ENCODE measurements at places on chromosomes 5 and 9.

DNA sequence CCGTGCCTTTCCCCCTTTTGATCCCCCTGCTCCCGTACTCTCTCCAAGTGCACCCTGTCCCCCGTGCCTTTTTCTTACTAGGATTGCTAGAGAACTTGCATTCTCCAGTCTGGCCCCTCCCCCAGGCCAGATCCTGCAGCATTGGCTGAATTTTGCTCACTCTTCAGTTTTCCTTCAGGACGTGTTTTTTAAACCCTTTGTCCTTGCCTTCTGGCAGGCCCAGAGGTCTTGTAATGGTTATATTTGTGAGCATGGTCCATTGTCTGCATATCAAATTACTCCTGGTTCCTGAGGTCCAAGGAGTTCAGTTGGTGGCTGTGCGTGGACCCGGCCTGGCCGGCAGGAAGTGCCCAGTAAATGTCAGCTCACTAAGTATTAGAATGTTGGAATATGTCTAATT, 606 bp downstream of the TBC1D13 start:
- DNase-seq = no peak

DNA sequence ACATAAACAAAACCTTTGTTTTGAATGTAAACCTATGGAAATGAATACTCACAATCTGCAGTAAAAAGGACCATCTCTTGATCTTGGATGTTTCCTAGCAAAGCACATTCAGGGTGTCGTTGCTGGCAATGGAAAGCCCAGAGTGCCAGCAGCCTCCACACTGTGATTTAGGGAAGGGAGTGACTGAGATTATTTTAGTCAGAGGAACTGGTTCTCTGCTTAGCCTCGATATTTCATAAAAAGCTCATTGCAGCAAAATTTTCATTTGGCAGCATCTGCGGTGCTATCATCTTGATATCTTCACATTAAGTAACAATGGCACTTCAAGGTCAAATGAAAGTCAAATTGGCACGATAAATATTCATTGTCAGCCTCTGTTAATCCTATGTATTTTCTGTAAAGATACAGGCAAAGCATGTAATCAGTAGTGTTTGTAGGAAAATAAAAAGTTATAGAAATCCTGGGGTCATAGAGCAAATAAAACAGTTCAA, 116.0 kb downstream of the MACIR start:
- DNase-seq = no peak

GRCh38 chr5:176529116-176529740, 8.0 kb downstream of the RNF44 start:
- no peak for DNase-seq

- no peak for DNase-seq
Measured at GRCh38 chr9:119839888-119840287, 470.7 kb upstream of the BRINP1 start.

GRCh38 chr5:121962347-121962670, 534 bp downstream of the SRFBP1 start:
- no peak for DNase-seq

GRCh38 chr9:35871545-35871944, 1.3 kb upstream of the OR13J1 start:
- DNase-seq = no peak

DNA sequence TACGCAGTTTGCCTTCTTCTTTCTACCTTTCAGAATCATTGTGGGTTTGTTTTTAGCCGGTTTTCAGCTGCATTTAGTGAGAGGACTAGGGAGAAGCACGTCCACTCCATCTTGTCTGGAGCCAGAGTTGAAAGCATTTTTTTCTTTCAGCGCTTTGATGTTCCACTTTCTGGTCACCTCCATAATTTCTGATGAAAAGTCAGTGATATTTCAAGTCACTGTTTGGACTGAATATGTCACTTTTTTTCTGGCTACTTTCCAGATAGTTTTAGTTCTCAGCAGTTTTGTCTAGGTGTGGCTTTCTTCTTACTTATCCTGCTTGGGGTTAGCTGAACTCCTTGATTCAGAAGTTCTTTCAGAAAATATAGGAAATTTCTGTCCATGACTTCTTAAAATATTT, 123.9 kb upstream of the IER5L start:
- no peak for DNase-seq

DNA sequence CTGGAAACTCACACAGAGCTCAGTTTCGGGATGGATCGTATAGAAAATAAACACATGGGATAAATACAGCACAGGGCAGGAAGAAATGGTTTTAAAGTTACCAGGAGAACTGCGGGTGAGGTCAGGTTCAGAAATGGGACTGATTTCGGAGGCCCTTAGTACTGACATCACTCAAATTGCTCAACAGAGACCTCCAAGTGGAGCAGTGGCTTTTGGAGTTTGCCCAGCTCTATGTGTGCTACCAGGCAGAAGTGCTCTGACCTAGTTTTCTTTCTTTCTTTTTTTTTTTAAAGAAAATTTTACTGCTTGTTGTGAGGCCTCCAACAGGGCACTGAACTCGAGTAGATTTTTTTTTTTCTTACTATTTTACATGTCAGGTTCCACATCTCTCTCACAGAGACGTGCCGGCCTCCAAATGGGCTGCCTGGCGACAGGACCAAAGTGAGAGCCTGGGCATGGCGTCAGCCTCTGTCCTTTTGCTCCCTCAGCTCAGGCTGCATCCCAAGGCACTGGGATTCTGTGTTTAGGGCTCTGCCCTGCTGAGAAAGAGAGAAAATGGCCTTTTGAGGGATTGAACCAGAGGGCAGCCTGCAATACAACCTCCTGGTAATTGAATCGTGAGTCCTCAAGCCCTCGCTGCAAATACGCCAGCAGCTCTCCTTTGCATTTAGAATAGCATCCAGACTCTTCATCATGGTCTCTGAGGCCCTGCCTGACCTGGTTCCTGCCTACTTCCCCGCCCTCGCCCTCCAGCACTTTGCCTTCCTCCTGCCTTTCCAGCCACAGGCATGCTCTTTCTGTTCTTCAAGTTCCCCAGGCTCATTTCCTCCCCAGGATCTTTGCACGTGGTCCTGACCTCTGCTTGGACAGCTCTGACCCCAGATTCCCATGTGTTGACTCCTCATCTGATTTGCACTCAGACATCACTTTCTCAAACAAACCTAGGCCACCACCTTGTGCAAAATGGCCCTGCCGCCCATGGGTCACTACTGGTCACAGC, 173.5 kb downstream of the FGF1 start:
- no peak for DNase-seq

DNA sequence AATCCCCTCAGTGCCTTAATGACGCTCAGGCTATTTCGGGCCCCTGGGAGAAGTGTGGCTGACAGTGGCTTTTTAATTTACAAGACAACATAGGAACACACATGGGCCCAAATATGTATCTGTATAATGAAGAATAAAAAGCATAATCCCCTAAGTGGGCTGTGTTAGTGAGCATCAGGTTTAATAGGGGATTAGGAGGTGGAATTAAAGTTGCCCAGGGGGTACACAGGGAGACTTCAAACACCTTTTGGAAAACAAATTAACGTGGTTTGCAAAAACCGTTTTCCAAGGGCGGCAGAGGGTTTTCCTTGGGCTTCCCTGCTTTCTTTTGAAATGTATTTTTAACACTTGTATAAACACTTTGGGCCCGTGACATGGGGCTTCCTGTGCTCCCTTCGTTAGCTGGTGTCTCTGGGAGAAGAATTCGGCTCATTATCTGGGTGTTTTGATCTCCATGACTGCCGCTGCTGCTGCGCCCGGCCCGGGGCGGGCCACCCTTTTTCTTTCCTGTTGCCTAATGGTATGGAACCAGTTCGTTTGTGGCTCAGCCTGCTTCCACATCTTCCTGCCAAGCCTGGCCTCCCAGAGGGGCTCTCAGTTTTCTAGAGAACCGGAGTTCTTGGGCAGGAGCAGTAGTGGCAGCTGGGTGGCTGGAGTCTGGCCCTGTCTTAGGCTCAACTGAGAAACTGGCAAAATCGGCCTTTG, 173.0 kb downstream of the MACROH2A1 start:
- no peak for DNase-seq

DNA sequence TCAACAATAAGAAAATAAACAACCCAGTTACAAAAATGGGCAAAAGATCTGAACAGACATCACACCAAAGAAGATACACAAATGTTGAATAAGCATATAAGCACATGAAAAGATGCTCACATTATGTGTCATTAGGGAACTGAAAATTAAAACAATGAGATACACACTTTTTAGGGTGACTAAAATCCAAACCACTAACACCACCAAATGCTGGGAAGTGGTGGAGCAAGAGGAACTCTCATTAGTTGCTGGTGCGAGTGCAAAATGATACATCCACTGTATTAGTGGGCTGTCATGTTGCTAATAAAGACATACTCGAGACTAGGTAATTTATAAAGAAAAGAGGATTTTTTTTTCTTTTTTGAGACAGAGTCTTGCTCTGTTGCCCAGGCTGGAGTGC, 329.1 kb downstream of the TMEM38B start:
- no peak for DNase-seq

- no peak for DNase-seq
Measured at GRCh38 chr5:4424895-4425294, 715.2 kb upstream of the ADAMTS16 start.

GRCh38 chr9:34997379-34997781, 7.8 kb downstream of the DNAJB5 start:
- DNase-seq = no peak

GRCh38 chr9:71498691-71499090, 269.6 kb downstream of the CEMIP2 start:
- DNase-seq = no peak
